ENCODE measurements at places on chromosomes 4 and X.

GRCh38 chr4:42144028-42144427, 8.4 kb downstream of the BEND4 start:
- no peak for DNase-seq

- no peak for DNase-seq
These were observed 51.7 kb downstream of the SLC7A11 start for GRCh38 chr4:138190452-138190858.

GRCh38 chr4:16890651-16891050, 7.8 kb downstream of the LDB2 start:
- no peak for DNase-seq

DNA sequence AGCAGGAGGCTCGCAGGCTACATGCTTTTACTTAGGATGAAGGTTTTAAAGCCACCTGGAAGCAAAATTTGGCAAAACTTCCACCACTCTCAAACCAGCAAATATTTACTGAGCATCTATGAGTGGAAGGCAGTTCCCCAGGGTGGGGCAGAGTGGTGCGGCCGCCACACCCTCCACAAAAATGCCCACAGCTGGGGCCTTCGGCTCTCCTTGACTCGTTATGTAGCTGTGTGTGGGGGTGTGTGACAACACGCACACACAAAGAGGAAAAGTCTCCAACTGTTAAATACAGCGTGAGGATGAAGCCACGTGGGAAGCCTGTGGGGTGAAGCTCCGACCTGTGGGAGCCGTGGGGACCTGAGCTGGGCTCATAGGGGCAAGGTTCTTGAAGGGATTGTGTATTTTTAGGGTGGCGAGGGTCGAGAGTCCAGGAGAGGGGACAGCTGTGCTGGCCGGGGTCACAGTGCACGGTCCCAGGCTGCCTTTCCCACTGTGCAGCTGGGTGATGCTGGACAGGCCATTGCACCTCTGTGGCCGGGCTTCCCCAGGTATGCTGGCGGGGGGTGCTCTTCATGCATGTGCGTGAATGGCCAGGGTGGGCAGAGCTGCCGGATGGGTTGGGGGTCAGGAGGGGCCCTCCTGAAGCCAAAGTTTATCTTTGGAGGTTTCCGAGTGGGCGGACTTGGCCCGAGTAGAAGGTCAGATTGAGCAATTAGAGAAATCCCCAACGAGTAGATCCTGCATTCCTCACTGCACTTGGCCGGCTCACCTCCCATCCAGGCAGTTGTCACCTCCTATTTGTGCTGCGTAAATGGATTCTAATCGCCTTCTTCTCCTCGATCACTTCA, 25.4 kb downstream of the SORCS2 start:
- no peak for DNase-seq

DNA sequence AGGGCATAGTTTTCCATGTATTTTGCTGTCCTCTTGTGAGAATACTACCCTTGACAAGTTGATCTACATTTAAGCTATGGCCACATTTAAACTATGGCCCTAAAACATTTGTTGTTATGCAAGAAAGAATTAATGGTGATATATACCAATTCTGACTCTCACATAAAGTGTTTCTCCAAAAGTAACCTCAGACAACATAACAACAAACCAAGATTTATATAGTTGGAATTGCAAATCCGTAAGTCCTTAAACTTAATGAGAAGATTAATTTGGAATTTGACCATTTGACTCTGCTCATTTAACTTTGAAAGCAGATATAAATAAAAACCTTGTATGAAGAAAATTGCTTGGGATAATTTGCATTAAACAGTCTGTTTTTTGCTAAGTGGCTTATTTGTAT, 38.9 kb downstream of the RUFY3 start:
- no peak for DNase-seq

DNA sequence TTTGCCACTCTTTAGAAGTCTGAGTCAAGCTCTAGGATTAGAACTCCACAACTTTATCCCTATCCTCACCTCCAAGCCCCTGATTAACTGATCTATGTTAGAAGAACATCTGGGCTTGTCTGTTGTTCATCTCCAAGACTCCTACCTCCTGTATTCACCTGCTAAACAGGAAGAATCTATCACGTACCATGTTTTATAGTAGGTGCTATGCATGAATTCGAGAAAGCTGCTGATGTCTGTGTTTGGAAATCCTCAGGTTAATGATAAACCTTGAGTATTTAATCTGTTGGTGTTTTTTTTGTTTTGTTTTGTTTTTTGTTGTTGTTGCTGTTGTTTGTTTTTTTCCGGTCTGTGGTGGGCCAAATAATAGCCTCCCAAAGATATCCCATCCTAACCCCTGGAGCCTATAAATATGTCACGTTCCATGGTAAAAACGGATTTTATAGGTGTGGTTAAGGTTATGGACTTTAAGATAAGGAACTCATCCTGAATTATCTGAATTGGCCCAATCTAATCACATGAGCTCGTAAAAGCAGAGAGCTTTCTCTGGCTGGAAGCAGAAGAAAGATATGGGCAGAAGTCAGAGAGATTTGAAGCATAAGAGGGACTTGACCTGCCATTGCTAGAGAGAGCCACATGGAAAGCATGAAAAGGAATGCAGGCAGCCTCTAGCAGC, 101.2 kb upstream of the DUSP21 start:
- no peak for DNase-seq

GRCh38 chr4:41424522-41424921, 113.4 kb upstream of the LIMCH1 start:
- DNase-seq = no peak

DNA sequence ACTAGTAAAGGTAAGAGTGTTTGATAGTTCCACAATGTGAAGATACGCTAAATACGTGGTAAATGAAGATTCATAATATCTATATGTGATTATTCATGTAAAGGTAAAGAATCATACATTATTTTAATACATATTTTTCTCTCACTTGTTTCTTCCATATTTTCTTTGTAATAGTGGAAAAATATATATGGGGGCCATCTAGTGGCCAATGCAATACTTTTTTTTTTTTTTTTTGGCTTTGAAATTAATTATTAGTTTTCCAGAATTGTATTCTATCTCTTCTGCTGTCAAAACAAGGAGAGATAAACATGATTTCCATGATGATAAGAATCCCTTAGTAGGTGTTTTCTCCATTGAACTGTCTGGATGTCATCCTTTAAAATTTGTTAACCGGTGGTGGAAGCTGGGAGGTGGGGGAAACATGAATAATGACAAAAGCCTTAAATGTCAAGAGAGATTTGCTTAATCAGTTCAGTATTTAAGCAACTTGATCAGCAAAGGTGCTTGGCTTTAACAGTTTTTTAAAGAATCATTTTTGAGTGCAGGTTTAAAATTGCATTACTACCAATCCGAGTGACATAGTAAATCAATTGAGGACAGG, 508.7 kb upstream of the HTR2C start:
- no peak for DNase-seq

DNA sequence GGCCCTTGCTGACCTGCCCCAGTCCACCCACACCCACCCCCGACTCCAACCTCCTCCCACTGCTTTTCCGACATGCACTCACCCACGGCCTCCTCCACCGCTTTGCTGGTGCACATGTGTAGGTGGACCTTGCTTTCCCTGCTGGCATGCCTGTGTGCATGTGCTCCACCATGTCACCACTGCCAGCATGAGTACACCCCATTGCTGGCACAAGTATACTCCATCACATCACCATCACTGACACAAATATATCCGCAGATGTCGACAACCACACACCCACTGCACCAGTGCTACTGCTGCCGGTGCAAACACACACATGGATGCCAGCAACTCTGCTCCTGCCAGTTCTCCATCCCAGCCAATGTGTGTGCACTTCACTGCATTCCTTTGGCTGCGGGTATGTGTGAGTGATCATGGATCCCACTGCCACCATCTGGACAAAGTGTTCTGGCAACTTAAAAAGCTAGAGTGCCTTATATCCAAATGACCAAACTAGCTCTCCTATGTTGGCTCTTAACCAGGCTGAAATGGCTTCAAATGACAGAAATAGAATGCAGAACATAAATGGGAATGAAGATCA, 1072.3 kb downstream of the RAPGEF2 start:
- no peak for DNase-seq

DNA sequence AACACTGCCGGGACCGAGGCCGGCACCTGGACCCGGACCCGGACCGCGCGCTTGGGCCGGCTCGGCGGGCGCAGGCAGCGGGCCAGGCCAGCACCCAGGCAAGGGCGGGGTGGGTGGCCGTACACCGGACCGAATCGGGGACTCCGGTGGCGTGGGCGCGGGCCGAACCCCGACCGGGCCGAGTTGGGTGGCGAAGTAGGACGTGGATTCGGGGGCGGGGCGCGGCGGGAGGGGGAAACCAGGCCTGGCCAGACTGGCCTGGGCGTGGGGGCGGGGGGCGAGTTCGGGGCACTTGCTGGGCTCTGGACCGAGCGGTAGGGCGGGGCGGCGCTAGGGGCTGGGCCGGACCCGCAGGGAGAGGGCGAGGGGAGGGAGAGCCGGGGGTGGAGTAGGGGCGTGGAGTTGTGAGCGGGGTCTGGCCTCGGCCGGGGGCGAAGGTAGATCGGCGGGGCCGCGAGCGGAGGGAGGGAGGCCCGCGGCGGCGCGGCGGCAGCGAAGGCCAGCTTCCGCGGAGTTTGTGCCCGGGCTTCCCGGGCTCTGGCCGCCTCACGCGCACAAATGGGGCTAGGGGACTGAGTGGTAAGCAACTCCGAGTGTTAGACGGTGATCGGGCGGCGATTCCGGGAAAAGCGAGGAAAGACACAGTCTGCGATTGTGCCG, 1.8 kb upstream of the BCORL1 start:
- DNase-seq = no peak

DNA sequence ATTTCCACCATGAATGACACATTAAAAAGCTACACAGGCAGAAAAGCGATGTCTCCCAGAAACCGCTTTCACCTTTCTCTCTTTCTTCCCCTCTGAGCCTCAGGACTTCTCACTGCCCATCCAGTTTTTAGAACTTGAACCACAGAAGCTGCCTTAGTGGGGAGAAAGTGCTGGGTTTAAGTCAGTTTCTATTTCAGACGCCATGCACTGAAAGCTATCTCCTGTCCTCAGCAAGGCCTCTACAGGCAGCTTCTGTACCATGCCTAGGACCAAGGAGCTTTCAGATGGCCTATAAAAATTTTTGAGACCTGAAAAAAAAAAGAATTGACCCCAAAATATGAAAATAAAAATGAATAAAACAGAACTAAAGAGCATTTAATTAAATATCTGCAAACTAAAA, 34.5 kb downstream of the RAB33B start:
- DNase-seq = no peak

DNA sequence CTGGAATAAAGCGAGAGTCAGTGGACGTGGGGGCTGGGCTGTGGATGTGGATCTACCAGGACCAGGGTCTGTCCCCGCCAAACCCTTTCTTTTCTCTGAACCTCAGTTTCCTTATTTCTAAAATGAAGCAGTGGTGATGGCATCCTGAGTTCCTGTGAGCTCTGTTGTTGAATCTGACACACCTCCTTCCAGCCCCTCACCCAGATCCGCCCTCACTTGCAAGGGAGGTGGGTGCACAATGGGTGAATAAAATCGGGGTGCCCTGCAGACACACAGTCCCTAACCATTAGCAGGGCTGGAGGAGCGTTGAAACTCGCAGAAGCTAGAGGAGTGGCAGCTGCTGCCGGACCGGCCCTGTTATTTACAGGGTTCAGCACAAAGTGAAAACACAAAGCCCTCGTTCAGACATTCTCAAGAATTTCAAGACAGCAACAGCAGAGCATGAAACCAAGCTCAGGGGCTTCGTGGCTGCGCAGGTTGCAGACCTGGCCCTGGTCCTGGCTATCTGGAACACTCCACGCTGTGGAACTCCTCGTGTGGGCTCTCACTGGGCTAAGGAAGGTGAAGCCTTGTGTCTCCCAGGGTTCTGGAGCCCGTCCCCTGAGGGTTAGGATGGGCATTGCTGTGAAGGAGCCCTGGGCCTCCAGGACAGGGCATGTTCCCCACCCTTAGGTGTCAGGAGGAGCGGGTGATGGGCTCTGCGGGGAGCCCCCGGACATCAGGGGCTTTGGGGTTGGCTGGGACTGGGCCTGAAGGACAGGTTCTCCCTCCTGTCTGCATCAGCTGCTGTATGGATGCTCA, 42.9 kb downstream of the PSAPL1 start:
- DNase-seq = no peak

DNA sequence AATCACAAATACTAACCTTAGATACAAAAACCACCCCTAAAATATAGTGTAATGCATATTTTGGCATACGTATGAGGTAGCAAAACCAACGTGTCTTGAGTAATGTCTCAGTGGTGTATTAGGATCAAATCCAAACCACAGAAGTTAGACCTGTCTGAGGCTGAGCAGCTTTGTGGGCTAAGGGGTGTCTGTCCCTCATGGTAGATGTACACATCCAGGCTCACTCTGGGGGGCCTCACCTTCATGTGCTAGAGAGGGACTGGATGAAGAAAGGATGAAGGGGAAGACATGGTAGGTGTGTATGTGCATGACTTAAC, 188.0 kb upstream of the TBC1D9 start:
- DNase-seq = no peak

GRCh38 chr4:48493452-48494100, 3.5 kb downstream of the ZAR1 start:
- DNase-seq = no peak

- no peak for DNase-seq
These were observed 158.6 kb downstream of the PAPSS1 start for GRCh38 chr4:107561481-107561880.

DNA sequence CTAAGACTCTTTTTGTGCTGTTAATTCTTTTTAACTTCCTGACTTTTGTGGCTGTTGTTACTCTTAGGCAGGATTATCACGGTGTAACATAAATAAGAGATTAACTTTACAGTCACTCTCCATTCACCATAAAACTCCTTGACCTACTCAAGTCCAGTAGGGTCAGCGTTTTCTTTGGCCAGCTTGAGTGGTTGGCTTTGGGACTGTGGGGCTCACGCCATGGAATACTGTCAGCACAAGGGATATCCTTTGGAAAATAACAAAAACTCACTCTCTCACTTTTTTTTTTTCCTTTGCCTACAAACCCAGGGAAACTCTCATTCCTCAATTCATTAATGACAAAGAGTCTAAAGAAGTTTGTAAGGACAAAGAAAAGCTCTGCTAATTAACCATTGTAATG, 89.4 kb upstream of the TLL1 start:
- no peak for DNase-seq

DNA sequence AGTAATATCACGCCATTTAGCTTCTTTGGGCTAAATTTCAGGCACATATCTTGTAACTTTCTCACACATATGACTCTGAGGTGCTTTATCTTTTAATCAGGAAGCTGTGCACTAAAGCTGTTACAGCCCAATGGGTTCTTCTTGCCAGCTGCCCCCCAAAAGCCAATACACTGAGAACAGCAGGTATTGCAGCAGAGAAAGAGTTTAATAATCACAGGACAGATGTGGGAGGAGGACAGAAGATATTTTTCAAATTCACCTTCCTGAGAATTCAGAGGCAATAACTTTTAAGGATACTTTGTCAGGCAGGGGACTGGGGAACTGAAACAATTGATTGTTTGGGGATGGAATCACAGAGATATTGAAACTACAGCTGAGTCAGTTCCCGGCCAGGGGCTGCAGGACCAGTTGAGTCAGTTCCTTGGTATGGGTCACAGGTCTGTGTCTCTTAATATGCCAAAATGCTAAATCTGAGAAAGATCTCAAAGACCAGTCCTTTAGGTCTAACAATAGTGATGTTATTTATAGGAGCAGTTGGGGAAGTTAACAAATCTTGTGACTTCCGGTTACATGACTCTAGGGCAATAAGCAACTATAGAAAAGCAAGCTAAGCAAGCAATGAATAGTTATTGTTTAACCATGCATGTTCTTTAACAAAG, 28.1 kb downstream of the DDIT4L start:
- no peak for DNase-seq
